Bone marrow (tissue), 2 donors: ENCODE measurements at places on chromosomes 4 and X.

- no peak for DNase-seq
Observed at GRCh38 chr4:40596522-40596921, 33.1 kb downstream of the RBM47 start.

GRCh38 chrX:41913476-41913875 is 9.9 kb downstream of the CASK start:
- DNase-seq = no peak

- no peak for DNase-seq
Observed at GRCh38 chr4:1279253-1279652, 10.4 kb upstream of the MAEA start.

DNA sequence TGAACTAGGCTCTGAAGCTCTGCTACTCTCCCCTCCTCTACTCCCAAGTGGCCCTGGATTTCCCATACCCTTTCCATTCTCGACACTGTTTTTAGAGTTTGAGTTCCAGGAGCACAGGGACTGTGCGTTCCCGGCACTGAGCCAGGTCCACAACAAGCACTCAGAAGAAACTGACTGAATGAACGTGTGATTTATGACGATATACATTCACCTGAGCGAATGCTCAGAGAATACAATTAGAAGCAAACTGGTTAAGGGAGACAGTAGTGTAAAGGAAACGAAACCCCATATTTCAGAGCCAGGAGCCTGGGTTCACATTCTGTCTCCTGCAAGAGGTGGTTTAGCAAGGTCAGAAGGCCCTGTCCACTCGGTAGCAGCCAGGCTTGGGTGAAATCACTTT is 1.4 kb upstream of the KIAA0232 start:
- DNase-seq = no peak

DNA sequence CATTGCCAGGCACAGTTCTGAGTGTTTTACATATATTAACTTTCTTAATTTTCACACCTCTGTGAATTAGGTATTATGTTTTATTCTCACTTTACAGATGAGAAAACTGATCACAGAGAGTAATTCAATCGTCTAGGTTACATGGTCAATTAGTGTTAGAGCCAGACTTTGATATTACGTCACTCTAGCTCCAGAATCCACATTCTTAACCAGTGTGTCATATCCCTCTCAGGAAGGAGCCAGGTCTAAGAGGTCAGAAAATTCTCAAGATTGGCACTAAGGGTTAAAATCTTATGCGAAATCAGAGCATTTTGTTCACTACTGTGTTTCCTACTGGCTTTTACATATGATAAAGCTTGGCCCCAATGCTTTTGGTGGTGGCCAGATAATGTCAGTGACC is 7.4 kb downstream of the DMP1 start:
- no peak for DNase-seq

DNA sequence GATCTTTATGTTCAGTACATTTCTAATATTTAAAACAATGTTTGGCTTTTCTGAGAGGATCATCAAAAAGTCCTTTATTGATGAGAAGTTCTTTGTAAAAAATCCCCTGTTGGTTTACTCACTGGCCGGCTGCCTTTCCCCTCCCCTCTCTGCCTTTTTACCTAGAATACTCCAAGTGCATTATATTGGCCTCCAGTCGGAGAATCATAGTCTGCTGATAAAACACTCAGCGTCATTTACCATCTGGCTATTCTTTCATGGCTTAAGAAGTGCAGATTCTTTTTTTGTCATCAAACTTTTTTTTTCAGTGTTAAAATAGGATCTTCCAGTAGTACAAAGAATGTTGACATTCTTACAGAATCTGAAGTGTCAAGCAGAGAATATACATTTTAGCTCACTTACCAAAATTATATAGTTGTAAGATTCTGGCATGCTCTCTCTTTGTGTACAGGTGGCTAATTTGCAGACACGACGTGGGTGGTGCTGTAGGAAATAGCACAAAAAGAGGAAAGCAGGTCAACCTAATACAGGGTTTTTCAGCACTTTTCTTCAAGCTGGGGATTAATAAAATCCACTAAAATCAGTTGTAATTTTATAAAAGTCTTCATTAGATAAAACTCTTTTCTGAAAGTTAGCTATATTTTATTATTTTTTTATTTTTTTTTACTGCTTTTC is 731.8 kb downstream of the KCTD8 start:
- DNase-seq = no peak

DNA sequence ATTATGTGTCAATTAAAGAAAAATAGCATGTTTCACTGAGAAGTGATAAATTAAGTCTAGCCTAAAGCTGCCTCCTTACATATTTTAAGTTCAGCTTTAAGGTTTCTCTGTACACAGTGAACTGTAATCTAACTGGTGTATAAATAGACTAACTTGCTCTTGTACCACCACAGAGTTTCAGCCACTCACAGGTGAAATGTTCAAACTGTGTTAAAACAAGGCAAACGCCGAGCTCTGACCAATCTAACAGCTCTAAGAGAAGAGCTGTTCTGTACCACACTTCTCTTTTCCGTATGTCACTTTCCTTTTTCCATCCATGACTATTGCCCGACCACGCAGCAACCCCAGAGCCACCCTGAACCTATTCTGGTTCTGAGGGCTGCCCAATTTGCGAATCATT is 64.5 kb downstream of the DCHS2 start:
- DNase-seq = no peak

DNA sequence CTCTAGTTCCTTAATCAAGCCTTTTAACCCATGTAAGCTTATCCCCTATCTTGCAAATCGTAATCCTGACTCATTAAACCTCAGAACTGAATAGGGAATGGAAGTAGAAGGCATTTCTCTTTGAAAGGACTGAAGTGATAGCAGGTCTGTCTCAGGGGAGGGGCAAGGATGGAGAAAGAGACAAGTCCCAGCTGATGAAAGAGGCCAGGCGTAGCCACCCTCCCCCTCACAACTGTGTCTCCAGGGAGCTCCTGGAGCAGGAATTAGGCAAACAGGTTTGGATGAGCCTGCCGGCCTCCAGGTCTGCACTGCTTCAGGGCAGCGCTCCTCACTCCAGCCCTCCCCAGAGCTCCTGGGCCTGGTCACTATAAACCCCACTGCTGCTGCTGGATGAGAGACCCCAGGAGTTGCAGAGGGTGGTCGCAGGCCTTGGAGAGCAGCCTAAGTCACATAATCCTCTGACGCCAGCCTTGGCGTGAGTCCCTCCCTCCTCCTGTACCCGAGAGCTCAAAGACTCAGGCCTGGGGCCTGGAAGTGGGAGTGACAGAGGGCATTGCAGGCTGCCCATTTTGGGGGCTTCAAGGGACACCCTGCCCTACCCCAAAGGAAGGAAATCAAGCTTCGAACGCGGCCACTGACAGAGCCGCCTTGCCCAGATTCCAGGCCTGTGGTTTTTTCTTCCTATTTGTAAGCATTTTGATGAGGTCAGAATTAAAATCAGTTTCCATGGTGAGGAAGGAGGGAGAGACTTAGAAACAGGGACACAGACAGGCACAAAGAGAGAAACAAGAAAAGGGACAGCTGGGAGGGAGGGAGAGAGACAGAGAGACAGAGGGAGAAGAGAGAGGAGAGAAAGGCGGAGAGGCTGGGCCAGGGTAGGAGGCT is 21.2 kb upstream of the MSX1 start:
- no peak for DNase-seq

DNA sequence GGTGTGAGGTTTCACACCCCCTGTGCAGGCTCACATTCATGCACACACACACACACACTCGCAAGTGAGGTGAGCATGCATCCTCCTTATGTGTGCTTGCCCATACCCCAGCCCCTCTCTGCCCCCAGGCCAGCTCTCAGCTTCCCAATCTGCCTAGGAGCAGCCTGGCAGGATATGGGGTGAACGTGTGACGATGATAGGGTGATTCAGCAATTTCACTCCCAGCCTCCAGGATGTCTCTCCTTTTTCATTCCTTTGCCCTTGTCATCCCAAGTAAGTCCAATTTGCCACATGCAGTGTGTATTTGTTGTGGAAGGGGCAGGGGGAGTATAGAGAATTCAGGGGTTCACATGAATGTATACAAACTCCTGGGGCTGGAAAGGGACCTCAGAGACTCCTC is 7.2 kb downstream of the STARD8 start:
- no peak for DNase-seq

DNA sequence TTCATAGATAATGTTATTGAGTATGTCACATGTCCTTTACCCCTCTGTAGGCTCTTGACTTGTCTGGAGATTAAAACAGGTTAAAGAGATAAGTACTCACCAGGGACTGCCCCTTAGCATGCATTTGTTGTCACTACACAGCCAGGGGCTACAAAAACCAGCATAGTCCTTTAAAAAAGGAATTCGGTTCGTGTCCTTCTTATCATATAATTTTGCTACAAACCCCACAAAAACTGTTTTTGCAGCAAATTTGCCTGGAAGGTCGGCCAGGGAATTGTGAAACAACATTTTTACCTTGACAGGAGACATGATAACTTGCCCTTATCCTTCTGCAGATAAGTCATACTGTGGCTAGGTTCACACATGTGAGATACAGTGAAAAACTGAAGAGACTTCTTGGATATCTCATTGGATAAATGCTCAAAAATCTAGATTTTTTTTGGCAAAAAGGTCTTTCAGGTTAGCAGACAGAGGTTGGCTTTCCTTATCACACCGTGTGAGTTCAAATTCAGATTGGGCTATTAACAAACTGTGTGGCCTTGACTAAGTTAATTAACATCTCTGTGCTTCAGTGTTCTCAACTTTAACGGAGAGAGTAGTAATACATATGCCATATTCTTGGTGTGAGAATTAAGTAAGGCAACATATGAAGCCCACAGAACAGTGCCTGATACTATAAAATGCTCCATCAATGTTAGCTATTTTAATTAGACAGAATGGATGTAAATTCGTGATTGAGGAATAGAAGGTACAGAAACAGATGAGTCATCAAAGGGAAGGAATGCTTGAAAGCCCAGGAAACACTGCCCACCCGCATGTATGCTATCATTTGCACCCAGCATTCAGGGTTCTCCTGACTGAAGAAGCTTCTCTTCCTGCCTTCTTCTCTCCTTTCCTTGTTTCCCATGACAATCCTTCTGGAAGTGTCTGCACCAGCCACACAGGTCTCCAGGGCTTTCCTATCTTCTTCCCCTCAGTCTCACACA is 30.0 kb downstream of the FAM9C start:
- no peak for DNase-seq
